Tongue (tissue), 3 donors: ENCODE measurements at places on chromosomes 1 and 21.

DNA sequence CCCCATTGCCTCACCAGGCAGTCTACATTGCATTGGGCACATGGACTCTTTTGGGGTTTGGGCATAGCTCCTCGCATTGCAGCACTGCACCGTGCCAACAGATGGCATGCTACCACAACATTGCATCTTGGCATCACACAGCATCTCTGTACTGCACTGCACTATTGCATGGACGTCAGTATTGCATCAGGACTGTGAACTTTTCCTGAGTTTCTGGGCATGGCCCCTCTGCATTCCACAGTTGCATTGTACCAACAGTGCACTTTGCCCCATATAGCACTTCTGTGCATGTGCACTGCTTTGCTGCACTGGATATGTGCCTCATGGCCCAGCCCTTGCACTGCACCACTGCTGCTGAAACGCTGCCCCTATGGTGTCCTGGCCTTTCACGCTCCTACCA lies 9.6 kb downstream of the PTPRU start:
- DNase-seq: peak; percentile 66

DNA sequence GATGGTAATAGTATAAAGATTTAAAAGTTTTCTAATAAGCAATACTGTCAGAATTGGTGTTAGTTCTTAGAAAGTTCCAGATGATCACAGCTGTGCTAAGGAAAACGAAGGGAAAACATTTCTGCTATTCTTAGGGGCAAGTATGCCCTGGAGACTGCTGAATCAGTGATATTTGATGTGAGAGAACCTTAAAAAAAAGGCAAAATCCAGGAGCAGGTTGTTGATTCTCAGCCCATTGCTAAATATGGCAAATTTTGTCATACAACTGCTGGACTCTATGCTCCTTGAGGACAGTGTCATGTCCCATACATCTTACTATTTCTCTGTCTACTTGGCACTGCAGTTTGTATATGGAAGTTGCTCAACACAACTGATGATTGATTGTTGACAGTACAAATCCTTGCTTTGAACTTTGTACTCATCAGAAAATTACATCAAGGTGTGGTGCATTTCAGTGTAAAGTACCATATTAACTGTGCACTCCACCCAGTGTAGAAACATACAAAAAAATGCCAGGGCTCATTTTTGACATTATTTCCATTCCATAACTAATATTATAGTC lies 10.9 kb downstream of the CRCT1 start:
- DNase-seq: no peak

DNA sequence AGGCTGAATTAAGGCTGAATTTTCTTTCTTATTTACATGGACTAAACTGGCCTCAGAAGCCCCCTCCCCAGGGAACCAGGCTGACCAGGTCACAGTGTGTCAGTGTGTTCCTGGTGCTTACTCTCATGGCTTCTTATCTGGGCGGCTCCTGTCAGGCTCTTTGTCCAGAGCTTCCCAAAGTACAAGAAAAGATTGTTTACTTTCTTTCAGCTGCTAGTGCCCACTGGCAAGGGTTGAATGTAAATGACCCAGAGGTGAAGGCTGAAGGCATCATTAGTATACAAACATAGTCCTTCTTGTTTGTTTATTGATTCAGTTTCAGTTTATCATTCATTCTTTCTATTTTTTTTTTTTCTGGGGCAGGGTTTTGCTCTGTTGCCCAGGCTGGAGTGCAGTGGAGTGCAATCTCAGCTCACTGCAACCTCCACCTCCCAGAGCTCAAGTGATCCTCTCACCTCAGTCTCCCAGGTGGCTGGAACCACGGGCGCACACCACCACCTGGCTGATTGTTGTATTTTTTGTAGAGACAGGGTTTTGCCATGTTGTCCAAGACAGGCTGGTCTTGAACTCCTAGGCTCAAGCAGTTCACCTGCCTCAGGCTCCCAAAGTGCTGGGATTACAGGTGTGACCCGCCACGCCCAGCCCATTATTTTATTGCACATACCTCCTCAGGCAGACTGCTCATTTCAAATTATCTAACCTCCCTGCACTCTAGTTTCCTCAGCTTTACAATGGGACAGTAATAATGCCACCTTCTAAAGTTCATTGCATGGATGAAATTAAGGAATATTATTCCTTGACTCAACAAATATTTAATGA lies 9.8 kb upstream of the KDM4A start:
- no peak for DNase-seq

DNA sequence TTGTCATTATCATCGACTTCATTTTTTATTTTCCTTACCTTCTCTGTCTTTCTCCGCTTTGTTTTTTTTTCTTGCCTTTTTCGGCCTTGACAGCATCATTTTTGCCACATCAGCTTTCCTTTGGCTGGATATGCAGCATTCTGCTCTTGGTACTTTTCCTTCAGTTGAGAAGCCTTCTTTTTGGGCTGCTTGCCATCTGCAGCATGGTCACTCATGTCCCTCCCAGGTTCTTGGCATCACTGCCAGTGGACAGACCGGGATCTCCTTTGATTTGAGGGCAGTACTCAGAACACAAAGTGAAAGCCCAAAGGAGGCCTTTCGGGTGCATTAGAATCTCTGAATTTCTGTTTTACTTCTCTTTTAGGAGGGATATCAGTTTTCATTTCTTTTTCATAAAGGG lies 3.7 kb upstream of the PARP1 start:
- DNase-seq: no peak

- DNase-seq: no peak
These were observed 34.8 kb upstream of the DUSP10 start for GRCh38 chr1:221776495-221777301.

GRCh38 chr1:13517193-13517812 lies 3.5 kb upstream of the LRRC38 start:
- peak; percentile 40 for DNase-seq

DNA sequence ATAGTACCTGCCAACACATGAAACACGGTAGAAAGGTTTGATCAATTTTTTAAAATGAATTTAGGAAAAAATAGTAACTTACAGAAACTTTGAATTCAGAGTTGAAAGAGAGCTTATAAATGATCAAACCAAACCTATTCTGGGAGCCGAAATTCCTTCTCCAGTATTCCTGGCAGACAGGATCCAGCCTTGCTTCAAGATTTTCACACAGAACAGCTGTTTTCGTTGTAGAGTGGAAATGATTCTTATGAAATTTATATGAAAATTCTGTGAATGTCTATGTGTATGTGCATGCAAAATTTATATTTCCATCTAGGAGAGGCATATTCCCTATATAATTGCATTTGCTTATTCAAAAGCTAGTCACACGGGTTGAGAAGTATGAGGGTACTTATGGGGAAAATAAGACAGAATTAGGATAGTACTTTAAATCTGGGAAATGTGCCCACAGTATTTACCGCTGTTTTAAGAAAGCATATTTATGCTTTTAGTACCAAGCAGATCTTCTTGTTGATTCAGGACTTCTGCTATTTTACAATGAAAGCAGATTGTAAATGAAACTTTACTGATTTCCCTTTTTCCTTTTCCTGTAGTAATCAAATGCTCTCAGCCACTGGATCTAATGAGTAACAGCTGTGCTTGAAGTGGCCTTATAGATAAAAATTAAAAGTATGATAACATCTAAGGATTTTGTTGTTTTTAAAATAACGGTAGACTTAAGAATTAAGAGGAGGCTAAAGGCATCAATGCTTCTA lies 30.4 kb downstream of the PRRX1 start:
- DNase-seq: peak; percentile 68

DNA sequence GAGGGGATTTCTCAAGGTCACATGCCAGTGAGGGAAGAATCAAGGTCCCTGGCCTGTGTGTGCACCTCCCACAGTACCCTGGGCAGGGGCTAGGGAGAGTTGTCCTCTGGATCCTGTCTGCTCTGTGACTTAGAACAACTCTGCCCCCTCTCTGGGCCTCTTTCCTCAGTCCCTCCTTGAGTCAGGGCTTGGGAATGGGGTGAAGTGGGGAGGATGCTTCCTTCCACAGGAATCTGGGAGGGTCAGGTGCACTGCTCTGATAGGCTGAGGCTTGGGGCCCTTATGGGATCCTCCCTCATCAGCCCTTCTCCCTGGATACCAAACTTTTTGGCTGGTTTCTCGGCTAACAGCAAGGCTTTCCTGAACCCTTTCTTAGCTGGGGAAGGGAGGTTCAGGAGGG lies 2.5 kb downstream of the TRNP1 start:
- DNase-seq: no peak

DNA sequence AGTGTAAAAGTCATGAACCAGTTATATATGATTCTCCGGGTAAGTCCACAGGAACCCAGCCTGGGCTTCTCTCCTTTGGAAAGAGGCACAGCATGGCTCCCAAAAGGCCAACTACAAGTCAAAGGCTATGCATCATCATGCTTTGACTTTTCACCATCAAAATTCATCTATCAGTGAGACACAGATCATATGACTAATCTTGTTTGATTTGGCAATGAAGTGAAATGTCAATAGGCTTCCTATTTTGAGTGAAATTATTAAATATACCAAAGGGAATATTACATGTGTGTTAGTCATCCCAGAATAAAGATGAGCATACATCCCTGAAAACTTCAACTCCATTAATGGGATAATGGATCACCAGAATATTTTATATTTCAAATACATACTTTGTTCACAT lies 83.5 kb upstream of the ADGRL2 start:
- no peak for DNase-seq

DNA sequence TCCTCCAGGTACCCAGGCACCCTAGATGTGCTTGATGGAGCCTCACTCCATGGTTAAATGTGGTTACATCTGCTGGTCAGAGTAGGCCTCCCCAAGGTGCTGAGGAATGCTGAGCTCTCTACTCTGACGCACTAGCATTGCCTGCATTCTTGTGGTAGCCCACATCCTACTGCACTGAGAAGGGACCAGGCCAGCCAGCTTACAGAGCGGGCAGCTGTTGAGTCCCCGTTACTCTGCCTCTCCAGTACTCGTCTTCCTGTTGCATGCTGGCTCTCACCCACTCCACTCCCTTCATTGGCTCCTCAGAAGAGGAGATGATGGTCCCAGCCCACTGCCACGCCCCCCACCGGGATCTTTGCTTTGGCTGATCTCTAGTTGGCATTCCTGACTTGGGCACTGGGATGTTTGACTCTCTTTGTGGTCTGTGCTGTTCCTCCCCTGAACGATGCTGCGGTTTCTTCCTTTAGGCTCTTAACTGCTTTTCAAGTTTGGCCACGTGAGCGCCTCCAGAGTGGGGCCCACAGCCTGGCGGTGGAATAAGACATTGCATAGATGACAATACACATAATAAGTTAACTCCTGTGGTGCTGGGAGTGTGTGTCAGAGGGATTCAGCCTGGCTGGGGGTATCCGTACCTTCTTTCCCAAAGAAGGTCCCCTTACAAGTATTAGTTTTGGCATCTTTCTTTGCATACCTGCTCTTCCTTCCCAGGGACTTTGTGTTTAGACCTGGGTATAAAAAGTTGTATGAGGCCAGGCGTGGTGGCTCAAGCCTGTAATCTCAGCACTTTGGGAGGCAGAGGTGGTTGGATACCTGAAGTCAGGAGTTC lies 18.6 kb downstream of the AZIN2 start:
- DNase-seq: peak; percentile 85

DNA sequence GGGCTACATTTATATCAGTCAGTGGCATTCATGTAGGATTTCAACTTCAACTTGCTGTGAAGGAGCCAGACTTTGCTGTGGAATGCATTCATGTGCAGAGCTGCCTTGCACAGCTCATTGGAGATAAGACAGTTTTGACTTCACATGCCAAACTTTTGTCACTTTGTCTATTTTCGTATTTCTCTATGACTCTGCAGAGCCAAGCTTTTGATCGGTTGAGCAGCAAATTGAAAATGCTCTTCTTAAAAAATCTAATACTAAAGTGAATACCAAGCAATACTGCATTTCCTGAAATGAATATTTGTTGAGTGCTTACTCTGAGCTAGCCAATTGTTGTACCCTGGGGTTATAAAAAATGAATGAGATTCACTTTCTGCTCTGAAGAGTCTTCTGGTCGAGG lies 388.7 kb downstream of the ST6GALNAC3 start:
- DNase-seq: no peak

- peak; percentile 94 for DNase-seq
These were observed 12.0 kb downstream of the PPFIA4 start for GRCh38 chr1:203038217-203038741.
